ENCODE measurements at places on chromosomes 1 and 21. TPM values are rescaled to one million over a fixed set of nuclear protein-coding genes. Genes with fewer than 3 reads are reported as not detected.

The LHX4 gene
- not detected for total RNA-seq

The IQGAP3 gene
- 0.19 TPM for total RNA-seq

The MIS18A gene
- 4.5 TPM for total RNA-seq

The IL22RA1 gene
- total RNA-seq: 0.13 TPM

The LORICRIN gene
- total RNA-seq: 0.20 TPM

The DNAJC28 gene
- 0.92 TPM for total RNA-seq

The LRRC38 gene
- total RNA-seq: not detected

The LMX1A gene
- total RNA-seq: not detected

The PMF1 gene
- total RNA-seq: 57.6 TPM

The MAP1LC3C gene
- total RNA-seq: not detected

The FCGR3A gene
- total RNA-seq: 4.4 TPM

GRCh38 chr1:241171991-241172390, 185.0 kb downstream of the RGS7 start:
- no peak overlapping the region for H3K4me3 ChIP-seq
- H3K4me1 ChIP-seq: no peaks in the 10 kb centered on the region
- no peaks in the 10 kb centered on the region for H3K27me3 ChIP-seq
- H3K27ac ChIP-seq: no peak overlapping the region
- no peak for DNase-seq
- no peaks in the 10 kb centered on the region for H3K36me3 ChIP-seq

GRCh38 chr1:56517404-56518130, 61.8 kb downstream of the PLPP3 start:
- no peaks in the 10 kb centered on the region for H3K27me3 ChIP-seq
- no peak for DNase-seq
- H3K4me1 ChIP-seq: no peaks in the 10 kb centered on the region
- H3K27ac ChIP-seq: no peak overlapping the region
- no peak overlapping the region for H3K4me3 ChIP-seq

DNA sequence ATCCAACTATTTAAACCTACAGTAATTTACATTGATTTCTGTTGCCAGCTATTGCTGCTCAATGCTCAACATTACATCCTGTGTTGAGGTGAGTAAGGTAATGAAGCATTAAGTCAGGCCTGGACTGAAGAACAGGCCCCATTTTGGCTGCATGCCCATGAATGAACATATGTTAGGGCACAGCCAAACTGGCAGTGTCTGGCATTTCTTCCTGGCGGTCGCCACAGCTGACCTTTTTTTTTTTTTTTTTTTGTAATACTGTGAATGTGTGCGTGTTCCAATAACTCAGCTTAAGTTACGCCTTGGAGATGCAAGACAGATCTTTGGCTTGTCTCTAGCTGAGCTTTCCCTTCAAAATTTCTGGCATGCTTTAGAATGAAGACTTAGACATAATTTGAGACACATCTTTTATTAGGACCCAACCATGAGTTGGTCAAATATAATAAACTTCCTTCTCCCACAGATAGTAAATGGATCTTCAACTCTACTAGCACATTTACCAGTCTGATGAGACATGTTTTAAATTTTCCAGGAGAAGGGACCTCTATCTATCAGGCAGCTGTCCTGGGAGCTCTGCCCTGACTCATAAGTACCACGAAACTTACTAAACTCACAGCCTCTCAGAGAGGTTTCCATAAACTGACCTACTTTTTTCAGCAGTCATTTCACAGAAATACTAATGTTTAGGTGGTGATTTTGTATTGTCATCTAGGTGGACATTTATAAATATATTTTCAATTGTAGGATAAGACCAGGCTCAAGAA, 341.1 kb upstream of the RUNX1 start:
- no peaks in the 10 kb centered on the region for H3K27me3 ChIP-seq
- no peaks in the 10 kb centered on the region for H3K36me3 ChIP-seq
- no peaks in the 10 kb centered on the region for H3K4me1 ChIP-seq
- no peak for DNase-seq
- no peak overlapping the region for H3K27ac ChIP-seq

DNA sequence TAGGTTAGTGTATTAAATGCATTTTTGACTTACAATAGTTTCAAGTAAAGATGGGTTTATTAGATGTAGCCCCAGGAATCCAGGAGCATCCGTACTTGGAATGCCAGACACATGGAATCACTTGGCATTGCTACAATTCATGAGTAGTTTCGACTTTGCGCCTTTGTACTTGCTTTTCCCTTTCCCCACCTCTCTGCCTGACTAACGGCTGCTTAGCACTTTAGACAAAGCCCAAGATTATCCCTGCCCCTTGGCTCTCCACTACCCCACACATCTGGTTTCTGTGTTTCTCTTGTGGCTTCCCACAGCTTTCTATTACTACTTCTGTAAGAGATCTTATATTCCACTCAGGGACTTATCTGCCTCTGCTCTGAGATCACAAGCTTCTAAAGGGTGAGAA, 397.7 kb upstream of the POU3F1 start:
- no peaks in the 10 kb centered on the region for H3K36me3 ChIP-seq
- no peak overlapping the region for H3K27ac ChIP-seq
- no peak overlapping the region for H3K4me3 ChIP-seq
- H3K4me1 ChIP-seq: no peaks in the 10 kb centered on the region
- no peak for DNase-seq

GRCh38 chr1:94416901-94417727, 1.1 kb upstream of the ABCD3 start:
- peak overlapping the region; percentile 83 for H3K4me3 ChIP-seq
- peak overlapping the region; percentile 92 for H3K27ac ChIP-seq
- H3K36me3 ChIP-seq: no peaks in the 10 kb centered on the region
- H3K27me3 ChIP-seq: no peaks in the 10 kb centered on the region

- H3K4me3 ChIP-seq: no peak overlapping the region
- no peaks in the 10 kb centered on the region for H3K4me1 ChIP-seq
- no peak overlapping the region for H3K27ac ChIP-seq
- no peak for DNase-seq
- no peaks in the 10 kb centered on the region for H3K27me3 ChIP-seq
These were observed 159.1 kb downstream of the NFIA start for GRCh38 chr1:61241411-61241838.

DNA sequence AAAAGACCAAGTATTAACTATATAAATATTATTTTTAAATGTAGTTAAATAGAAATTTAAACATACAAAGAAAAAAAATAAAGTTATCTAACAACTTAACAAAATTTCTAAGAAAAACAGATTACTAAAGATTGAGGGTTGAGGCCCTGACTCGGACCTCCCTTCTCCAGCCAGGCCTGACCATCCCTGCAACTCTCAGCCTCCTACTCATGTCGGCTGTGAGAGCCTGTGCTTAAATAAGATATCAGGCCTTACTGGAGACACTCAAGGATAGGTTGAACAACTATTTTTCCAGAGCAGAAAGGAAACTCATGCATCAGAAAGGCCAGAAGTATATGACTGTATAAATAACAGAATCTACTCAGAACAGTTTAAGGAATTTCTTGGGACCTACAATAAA, 33.0 kb upstream of the PSMG1 start:
- peaks cover 6% of the 10 kb centered on the region for H3K36me3 ChIP-seq
- no peak overlapping the region for H3K4me3 ChIP-seq

- H3K27me3 ChIP-seq: no peaks in the 10 kb centered on the region
- no peaks in the 10 kb centered on the region for H3K36me3 ChIP-seq
- no peak overlapping the region for H3K4me3 ChIP-seq
- DNase-seq: no peak
- no peaks in the 10 kb centered on the region for H3K4me1 ChIP-seq
These were observed 59.9 kb downstream of the SLC22A15 start for GRCh38 chr1:116036255-116036654.

DNA sequence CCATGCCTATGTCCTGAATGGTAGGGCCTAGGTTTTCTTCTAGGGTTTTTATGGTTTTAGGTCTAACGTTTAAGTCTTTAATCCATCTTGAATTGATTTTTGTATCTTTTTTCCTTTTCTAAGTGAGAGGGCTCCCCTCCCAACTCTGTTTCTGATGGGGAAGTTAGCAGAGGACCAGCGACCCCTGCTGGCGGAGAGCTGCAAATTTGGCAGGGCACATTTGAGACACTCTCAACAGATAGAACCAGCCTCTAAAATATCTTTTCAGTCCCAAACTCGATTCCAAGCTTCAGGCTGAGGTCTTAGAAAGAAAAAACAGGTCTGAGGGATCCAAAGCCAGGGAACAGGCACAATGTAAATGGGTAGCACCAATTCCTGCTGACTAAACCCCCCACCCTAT, 32.5 kb downstream of the LRRC3 start:
- H3K27me3 ChIP-seq: no peaks in the 10 kb centered on the region
- no peaks in the 10 kb centered on the region for H3K36me3 ChIP-seq
- H3K4me1 ChIP-seq: peaks cover 13% of the 10 kb centered on the region
- no peak overlapping the region for H3K27ac ChIP-seq

DNA sequence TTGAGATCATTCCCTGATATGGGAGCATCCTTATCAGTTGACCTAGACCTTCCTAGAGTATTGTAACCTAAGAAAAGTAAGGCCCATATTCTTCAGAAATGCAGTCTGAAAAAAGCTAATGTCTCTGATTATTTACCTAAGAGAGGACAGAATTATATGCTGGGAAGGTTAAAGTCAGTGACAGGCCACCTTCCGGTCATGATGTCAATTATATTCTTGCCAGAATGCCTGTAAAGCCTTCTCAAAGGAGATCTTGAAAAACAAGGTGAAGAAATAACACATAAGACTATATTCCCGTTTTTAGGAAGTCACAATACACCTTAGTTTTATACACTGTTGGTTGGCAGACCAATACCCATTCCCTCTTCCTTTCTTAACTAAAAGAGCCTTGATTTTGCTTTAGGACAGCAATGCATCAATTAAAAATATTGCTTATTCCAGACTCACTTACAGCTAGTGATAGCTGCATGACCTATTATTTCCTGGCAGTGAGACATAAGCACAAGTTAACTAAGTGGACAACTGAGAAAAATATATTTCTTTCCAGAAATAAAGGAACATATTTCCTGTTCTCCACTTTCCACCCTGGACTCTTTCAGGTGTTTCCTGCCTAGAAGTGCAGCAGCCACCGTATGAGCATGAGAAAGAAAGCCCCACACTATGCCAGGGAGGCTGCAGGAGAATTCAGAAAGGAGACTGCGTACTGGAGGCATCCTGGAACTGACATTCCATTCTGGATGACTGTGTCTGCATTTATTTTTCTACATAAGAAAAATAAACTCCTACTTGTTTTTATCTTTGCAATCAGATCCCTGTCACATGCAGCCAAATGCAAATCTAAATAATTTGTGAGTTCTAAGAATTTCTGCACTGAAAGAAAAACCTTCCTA, 332.9 kb upstream of the PTBP2 start:
- no peaks in the 10 kb centered on the region for H3K27me3 ChIP-seq
- DNase-seq: no peak
- no peaks in the 10 kb centered on the region for H3K36me3 ChIP-seq

DNA sequence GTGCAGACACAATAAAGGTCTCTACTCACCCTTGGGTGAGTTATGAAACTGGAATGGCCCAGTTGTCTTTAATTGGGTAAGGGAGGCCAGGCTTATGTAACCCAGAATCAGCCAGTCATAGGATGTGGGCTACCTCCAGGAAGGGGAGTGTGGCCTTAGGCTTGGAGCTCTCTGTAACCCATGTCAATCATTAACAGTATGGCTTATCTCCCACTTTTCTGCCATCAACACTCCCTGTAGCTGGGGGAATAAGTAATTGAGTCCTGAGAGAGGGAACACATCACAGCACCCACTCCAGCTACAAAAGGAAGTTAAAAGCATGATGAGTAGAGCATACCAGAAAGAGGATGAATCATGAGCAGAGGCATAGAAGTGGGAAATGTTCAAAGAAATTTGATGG, 327.0 kb upstream of the DUSP10 start:
- H3K27ac ChIP-seq: no peak overlapping the region
- H3K4me1 ChIP-seq: no peaks in the 10 kb centered on the region
- H3K36me3 ChIP-seq: no peaks in the 10 kb centered on the region
- no peak overlapping the region for H3K4me3 ChIP-seq

GRCh38 chr1:60765204-60765603, 317.2 kb upstream of the NFIA start:
- H3K4me3 ChIP-seq: no peak overlapping the region
- H3K27me3 ChIP-seq: no peaks in the 10 kb centered on the region
- H3K4me1 ChIP-seq: no peaks in the 10 kb centered on the region
- no peak overlapping the region for H3K27ac ChIP-seq

- no peak overlapping the region for H3K27ac ChIP-seq
- peaks cover 34% of the 10 kb centered on the region for H3K4me1 ChIP-seq
- H3K4me3 ChIP-seq: no peak overlapping the region
- DNase-seq: no peak
- no peaks in the 10 kb centered on the region for H3K36me3 ChIP-seq
These were observed 62.1 kb downstream of the MEF2D start for GRCh38 chr1:156438278-156438987.

- H3K4me3 ChIP-seq: no peak overlapping the region
- H3K27me3 ChIP-seq: no peaks in the 10 kb centered on the region
- no peaks in the 10 kb centered on the region for H3K36me3 ChIP-seq
These were observed 67.1 kb downstream of the CENPF start for GRCh38 chr1:214670098-214670497.

DNA sequence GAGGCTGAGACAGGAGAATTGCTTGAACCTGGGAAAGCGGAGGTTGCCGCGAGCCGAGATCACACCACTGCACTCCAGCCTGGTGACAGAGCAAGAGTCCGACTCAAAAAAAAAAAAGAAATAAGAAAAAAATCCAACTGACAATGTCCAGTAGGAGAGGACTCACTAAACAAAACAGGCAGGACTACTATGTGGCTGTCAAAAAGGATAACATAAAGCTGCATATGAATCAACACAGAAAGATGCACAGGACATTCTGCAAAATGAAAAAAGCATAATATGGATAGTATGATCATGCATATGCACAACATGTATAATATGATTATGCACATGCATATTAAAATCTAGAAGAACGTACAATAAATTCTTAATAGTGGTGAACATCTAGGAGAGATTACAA, 80.7 kb downstream of the JAK1 start:
- peaks cover 4% of the 10 kb centered on the region for H3K36me3 ChIP-seq
- no peak overlapping the region for H3K4me3 ChIP-seq
- DNase-seq: no peak
- no peaks in the 10 kb centered on the region for H3K27me3 ChIP-seq

- no peak for DNase-seq
- no peaks in the 10 kb centered on the region for H3K36me3 ChIP-seq
- no peak overlapping the region for H3K4me3 ChIP-seq
- no peaks in the 10 kb centered on the region for H3K4me1 ChIP-seq
- no peaks in the 10 kb centered on the region for H3K27me3 ChIP-seq
- H3K27ac ChIP-seq: no peak overlapping the region
These were observed 148.2 kb upstream of the DAB1 start for GRCh38 chr1:57572016-57572415.
